Activated naive CD4-positive, alpha-beta T cell (primary cell): ENCODE measurements at places on chromosomes 13 and 19.

DNA sequence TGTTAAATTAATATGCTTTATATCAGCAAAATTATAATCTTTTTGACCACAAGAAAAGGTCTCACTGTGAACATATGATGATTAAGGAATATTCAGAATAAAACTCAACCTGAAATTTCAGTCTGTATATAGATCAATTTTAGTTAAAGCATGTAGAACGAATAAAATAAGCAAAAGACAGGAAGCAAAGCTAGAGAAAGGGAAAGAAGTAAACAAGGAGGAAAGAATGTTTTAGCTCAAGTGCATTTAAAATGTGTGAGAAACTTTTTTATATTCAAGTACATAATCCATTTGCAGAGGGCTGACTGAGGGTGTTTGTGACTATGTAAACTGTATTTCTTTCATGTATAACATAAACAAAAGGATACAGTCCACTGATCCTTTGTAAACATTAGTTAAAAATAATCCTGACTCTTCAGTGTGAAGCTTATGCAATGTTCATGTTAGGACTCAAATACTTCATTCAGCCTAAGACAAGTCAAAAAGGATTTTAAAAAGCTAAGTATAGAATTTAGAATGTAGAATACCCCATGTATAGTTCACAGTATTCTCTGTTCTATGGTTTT is 472.1 kb downstream of the DIAPH3 start:
- no peak for DNase-seq

DNA sequence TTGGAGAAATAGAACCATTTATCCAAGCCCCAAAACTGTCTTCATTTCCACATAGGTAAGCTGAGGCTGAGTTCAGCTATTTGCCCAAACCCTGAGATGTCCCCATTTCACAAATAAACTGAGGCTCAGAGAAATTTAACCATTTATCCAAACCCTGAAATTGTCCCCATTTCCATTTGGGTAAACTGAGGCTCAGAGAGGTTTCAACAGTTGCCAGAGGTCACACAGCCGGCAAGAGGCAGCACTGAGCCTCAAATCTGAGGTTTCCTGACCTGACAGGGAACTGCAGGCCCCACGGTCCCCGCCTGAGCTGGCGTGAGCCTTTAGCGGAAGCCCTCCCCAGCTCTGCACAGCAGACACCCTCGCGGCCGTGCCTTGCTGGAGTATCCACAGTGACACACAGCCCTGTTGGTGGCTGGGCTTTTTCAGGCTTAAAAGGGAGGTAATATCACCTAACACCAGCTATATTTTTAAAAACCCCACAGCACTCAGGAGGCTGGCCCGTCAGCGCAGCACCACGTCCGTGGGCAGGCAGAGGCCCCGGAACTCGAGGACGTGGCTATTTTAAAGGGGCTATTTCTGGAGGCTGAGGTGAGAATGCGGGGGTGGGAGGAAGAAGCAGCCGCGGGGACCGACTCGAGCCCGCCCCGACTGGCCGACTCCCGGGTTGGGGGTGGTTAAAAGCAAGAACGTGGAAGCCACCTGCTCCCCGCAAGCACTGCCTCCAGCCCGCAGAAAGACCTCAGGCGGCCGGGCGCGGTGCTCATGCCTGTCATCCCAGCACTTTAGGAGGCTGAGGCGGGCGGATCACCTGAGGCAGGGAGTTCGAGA is 18.5 kb downstream of the PTPRS start:
- peak; percentile 11 for DNase-seq

DNA sequence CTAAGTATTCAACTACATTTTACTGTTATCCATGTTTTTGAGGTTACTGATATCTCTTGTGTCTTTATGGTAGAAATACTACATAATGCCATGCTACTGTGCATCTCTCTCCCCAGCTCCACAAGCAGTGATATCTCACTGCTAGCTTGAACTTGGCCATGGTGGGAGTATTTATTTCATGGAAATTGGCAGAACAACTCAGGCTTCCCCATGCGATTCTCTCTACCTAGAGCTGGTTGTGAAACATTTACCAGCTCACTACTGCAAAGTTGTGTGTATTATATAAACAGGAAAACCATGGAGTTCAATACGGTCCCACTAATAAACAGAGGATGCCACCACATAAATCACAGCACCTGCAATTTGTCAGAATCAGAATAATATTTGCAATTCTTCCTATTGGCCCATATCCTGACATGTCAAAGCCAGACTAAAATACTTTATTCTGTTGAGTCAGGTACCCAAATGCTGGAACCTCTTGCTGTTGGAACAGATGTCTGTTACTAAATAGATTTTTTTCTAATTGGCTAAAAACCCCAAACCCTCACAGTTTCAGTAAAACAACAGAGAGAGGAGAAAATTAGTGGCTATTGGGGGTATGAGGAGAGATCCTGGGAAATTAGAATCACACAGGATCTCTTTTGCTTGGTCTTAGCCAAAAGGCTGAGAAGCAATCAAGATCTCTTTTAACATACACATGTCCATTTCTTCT is 91.4 kb upstream of the SLC10A2 start:
- no peak for DNase-seq

GRCh38 chr19:1445932-1446712 is 3.8 kb upstream of the APC2 start:
- no peak for DNase-seq

GRCh38 chr13:46179491-46179908 is 2.5 kb downstream of the LCP1 start:
- DNase-seq = no peak

GRCh38 chr13:98576200-98576945 is 534 bp downstream of the STK24 start:
- DNase-seq = peak; percentile 31

- peak; percentile 26 for DNase-seq
Observed at GRCh38 chr19:7595466-7596133, at the start of gene CAMSAP3. Gene CAMSAP3, plus strand, starts transcription at chr19:7595863. Its CDS starts 140 bp downstream, at chr19:7596003.

- DNase-seq = no peak
Observed at GRCh38 chr13:109154966-109155761, 525.8 kb downstream of the MYO16 start.

DNA sequence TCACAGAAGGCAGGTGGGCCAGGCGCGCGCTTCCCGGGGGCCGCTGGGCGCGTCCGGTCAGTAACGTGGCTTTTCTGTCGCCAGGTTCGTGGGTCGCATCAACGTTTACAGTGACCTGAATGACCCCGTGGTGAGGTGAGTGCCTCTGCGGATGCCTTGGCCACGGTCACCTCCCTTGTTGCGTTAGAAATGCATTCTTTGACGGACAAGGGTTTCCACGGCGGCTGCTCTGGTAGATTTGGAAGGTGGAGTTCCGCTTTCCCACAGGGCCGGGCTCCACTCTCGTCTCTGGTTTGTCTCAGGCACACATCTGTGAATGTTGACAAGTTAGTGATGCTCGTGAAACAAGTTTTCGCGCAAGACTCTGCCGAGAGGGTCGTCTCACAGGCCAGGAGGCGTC is 130.0 kb downstream of the ATP11A start:
- no peak for DNase-seq

GRCh38 chr13:28271056-28271840 is 132.9 kb downstream of the PAN3 start:
- DNase-seq = no peak

GRCh38 chr13:97116754-97117153 is 105.4 kb upstream of the MBNL2 start:
- no peak for DNase-seq

DNA sequence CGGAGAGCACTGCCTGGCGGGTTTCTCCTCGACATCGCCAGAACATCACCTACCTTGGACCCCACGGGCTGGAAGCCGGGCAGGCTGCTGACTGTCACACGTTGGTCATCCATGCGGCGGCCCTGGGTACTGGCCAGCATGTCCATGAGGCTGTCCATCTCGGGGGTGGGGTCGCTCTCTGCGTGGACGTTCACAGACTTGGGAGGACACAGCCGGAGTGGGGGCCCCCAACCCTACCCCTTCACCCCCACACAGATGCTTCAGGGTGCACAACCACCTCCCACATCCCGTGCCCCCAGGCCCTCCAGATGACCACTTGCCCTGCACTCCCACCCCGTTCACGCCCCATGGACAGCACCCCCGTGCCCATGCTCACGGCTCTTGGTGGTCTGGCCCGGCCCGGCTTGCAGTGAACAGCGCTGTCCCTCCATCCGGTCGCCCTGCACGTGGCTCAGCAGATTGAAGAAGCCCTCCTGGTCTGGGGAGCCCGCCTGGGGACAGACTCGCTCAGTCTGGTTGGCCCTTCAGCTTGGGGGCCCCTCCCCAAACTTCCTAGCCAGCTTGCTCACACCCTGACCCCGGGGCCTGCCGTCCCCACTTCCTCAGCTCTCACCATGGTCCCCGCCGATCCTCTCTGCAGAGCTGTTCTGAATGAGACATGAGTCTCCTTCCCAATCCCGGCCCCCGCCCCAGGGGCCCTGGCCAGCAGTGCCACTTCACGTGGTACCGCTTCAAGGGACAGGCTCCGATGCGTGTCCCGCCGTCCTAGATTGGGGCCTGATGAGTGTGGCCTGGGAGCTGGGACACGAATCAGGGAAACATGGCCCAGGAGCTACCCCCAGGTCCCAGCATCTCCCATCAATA is 947 bp downstream of the PCP2 start:
- DNase-seq = no peak

- DNase-seq = no peak
Observed at GRCh38 chr13:28653111-28653510, 5.8 kb upstream of the POMP start.

DNA sequence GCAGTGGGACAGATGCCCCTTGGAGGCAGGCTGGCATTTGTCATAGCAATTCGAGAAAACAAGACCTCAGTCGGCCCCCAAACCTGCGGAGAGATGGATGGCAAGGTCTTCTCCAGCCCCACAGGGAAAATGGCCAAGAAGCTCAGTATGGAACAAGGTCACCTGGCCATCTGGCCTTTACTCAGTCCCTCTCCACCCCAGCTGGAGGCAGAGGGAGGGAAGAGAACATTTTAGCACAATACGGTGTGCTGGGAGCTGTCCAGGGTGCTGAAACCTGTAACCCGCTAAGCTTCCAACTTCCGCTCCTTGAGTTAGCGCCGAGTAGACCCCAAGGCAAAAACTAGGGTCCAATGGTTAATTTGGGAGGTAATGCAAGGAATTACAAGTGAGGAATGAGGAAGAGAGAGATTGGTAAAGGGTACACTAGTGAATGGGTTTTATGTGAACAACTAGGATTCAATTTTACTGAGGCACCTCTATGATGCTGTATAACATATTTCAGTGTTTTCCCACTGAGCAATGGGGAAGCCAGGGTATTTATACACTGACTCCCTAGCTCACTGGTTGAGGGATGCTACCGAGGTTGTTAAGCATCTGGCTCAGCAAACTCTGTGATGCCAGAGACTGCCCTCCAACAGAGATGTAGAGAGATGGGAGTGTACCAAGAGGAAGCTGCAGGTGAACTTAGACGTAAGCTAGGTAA is 64.3 kb downstream of the CACNA1A start:
- DNase-seq = peak; percentile 18

GRCh38 chr13:42650506-42650905 is 76.6 kb downstream of the TNFSF11 start:
- no peak for DNase-seq

GRCh38 chr19:36081894-36082293 is 27.2 kb downstream of the WDR62 start:
- no peak for DNase-seq

DNA sequence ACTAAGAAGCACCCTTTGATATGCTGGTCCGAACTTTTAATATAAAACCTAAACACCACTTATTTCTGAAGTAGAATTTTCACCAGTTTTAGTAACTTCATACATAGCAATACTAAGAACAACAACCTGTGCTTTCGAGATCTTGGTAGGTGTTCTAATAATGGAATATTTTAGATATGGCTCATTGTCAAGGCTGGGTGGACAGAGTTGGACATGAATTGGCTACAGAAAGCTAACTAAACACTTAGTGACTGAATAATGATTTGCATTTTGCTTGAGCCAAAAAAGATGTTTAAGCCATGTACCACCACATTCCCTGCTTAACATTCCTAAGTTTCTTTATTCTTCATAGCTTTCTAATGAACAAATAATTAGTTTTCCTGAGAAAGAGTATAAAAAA is 344.3 kb upstream of the SGCG start:
- no peak for DNase-seq

GRCh38 chr13:31209172-31209840 is 9.5 kb downstream of the B3GLCT start:
- DNase-seq = no peak

DNA sequence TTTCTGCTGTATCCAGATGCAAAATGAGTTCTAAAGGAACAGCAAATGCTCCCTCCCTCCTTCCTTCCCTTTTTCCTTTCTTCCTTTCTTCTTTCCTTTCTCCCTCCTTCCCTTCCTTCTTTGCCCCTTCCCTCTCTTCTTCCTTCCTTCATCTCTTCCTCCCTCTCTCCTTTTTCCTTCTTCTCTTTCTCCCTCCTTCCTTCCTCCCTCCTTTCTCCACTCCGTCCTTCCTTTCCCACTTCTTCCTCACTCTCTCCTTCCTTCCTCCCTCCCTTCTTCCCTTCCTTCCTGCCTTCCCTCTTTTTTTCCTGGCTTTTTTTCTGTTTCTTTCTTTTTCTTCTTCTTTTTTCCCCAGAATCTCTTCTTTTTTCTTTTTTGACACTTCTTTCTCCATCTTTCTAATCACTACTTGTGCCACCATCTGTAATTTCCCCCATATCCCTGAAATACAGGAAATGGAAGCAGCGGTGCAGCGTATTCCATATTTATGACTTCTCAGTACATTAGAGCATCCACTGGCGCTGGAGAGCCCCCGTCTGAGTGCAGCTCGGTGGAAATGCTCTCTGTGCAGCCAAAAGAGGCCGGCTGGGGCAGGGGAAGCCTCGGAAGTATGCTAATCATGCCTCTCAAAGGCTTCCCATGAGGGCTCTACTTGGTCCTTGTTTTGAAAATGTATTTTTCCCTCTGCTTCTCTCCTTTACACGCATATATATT is 275.6 kb downstream of the TSHZ3 start:
- DNase-seq = no peak

DNA sequence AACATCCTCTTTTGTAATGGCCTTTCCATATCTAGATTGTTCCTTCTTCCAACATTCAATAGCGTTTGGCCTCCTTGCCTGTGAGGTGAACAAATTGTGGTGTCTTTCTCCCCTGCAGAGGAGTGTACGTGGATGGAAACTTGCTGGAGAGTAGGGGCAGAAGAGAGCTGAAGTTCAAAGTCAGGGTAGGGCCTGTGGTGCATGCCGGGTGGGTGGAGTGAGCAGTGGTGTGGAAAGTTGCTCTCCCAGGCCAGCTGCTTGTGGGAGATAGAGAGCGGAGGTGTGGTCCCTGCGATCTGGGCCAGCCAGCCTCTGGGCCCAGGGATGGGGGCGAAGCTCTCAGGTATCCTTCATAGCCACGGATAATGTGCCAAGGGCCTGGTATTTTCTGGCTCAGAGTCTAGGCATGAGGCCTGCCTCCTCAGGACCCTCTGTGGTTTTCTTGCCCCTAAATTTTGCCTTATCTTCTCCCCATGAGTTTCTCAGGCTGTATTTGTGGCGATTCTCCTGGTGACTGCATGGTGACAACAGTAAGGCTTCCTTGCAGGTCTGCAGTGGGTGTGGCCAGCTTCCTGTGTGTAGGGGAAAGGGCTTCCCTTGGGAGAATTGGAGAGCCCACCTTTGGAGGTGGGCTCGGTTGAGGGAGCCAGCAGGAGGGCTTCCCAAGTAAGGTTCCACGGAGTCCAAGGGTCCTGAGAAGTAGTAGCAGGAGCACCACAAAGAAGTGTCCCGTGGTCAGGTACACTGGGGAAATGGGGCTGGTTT is 6.7 kb downstream of the RGCC start:
- DNase-seq = no peak

GRCh38 chr13:62038214-62038613 is 622.6 kb upstream of the PCDH20 start:
- no peak for DNase-seq

- peak; percentile 28 for DNase-seq
Observed at GRCh38 chr19:2016041-2016807, 710 bp upstream of the BTBD2 start.

GRCh38 chr13:76756451-76756850 is 129.8 kb downstream of the KCTD12 start:
- no peak for DNase-seq
